ENCODE measurements at places on chromosomes 4 and X. TPM values are rescaled to one million over a fixed set of nuclear protein-coding genes. Genes with fewer than 3 reads are reported as not detected.

Gene SPRY1
- total RNA-seq, result 8.1 TPM

Gene SATL1
- not detected for total RNA-seq

Gene ZFX
- total RNA-seq, result 71.1 TPM

Gene MSANTD1
- 2.1 TPM for total RNA-seq

Gene SUPT20HL2
- total RNA-seq, result not detected

Gene DDX60
- total RNA-seq, result 27.6 TPM

Gene DCK
- 65.4 TPM for total RNA-seq

Gene CLDN34
- total RNA-seq, result not detected

Gene SSX3
- not detected for total RNA-seq

Gene FAM9C
- total RNA-seq, result not detected

Gene EDNRA
- not detected for total RNA-seq

Data from naive thymus-derived CD8-positive, alpha-beta T cell (primary cell).